ENCODE measurements at places on chromosomes 7 and 10.
A peak's percentile ranks its signal among the peaks of the same experiment; 100 is the strongest.

DNA sequence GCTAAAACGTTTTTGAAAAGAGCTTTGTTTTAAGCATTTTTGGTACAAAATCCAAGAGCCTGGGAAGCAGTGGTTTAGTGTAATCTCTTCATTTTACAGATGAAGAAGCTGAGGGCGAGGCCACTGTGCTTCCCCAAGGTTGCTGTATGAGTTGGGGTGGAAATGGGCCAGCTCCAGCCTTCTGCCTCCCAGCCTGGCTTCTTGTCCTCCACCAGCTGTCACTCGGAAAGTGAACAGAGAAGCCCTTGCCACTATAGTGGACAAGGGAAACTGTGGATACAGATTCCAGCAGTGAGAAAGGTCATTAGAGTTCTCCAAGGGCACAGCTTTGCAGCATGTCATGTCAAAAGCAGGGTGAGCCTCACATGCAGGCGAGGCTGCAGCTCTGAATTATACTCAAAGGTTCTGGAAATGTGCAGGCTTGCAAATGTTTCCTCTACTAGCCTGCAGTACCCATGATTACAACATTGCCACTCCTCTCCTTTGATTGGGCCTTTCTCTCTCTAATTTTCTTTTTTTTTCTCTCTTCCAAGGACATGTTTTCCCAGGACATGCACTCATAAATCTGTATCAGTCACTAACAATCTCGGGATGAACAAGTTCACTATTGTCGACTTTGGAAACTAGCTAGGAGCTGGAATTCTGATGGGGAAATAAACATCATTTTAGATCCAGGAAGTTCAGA, 33.0 kb downstream of the BAMBI start:
- peaks cover 13% of the 10 kb centered on the region for H3K4me1 ChIP-seq
- H3K4me3 ChIP-seq: no peak overlapping the region
- peak overlapping the region; percentile 7 for H3K27ac ChIP-seq
- H3K27me3 ChIP-seq: no peaks in the 10 kb centered on the region

GRCh38 chr7:55019691-55020465, 1.1 kb downstream of the EGFR start:
- H3K4me3 ChIP-seq: peak overlapping the region; percentile 85
- H3K27ac ChIP-seq: peak overlapping the region; percentile 96
- no peaks in the 10 kb centered on the region for H3K36me3 ChIP-seq
- DNase-seq: peak; percentile 24

DNA sequence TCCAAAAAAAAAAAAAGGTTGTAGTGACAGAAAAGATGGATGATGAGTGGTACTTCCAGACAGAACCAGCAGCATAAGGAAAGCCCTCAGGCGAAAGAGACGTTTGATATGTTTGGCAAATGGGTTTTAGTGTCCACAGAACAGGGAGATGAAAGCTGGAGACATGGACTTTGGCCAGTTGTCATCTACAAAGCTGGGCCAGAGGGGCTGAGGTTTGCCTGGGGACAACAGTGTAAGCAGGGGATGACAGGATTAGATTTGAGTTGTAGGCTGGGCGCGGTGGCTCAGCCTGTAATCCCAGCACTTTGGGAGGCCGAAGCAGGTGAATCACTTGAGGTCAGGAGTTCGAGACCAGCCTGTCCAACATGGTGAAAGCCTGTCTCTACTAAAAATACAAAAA, 47.8 kb upstream of the ELN start:
- no peaks in the 10 kb centered on the region for H3K27me3 ChIP-seq
- H3K4me1 ChIP-seq: peaks cover 20% of the 10 kb centered on the region
- H3K4me3 ChIP-seq: no peak overlapping the region
- H3K27ac ChIP-seq: no peak overlapping the region
- DNase-seq: no peak
- no peaks in the 10 kb centered on the region for H3K36me3 ChIP-seq

GRCh38 chr10:35569111-35569707, 35.9 kb upstream of the GJD4 start:
- no peak overlapping the region for H3K4me3 ChIP-seq
- no peak for DNase-seq
- H3K4me1 ChIP-seq: peaks cover 39% of the 10 kb centered on the region
- H3K27ac ChIP-seq: peak overlapping the region; percentile 1

- H3K4me1 ChIP-seq: no peaks in the 10 kb centered on the region
- no peak overlapping the region for H3K4me3 ChIP-seq
- no peak for DNase-seq
Observed at GRCh38 chr7:70210200-70210935, 612.1 kb downstream of the AUTS2 start.
